H4 (cell line): ENCODE measurements at places on chromosomes 13 and 19.

DNA sequence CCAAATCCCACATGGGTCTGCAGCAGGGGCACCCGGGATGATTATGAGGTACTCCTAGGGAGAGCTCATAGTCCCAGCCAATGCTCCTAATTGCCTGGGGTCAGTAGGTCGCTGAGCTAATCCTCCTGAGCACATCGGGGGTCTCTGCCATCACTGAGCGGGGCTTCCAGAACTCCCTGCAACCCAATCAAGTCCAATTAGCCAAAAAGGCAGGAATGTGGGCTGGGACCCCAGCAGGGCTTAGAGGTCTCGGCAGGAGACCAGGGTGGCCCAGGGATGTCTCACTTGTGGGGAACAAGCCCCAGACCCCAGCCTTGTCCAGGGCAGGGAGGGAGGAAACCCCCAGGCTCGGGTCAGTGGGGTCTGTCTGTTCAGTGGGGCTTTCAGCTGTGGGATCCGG is 17.1 kb upstream of the CPAMD8 start:
- no peak for DNase-seq

GRCh38 chr13:41139296-41139966 is 6.8 kb upstream of the KBTBD6 start:
- DNase-seq = no peak

DNA sequence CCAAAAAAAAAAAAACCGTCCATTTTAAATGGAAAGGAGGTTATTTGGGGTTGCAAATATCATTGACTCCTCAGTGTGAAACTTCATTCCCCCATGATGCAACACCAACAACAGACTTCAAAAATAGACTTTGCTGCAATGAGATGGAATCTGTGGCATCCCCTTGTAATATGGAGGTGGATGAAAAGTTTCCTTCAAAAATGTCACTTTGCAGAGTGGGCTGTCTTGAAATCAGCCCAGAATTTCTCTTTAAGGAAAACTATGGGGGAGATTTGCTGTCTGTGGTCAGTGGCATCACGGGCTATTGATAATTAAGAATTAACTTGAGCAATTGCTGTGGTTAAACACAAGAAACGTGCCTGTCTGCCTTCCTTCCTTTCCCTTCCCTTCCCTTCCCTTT is 1.5 kb downstream of the GPR18 start:
- DNase-seq = no peak

GRCh38 chr19:45922281-45922680 is 7.7 kb upstream of the NANOS2 start:
- no peak for DNase-seq

DNA sequence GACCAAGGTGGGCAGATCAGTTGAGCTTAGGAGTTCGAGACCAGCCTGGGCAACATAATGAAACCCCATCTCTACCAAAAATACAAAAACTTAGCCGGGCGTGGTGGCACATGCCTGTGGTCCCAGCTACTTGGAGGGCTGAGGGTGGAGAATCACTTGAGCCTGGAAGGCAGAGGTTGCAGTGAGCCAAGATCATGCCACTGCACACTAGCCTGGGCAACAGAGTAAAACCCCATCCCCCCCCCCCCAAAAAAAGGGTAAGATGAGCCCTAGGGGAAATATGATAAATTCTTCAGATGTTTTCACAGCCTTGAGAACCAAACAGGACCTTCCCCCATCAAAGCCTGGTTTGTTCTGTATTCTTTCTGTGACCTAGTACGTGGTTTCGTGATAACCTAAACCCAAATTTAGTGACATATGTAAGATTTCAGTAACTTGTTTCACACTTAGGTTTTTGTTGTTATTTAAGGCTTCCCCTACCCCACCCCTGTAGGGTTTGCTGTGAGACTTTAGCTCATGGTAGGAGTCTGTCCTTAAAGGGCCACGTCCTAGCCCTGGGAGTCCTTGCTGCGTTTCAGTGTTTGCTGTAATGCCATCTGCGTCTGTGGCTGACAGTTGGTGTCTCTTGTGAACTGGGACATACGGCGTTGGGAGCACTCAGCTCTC is 49.6 kb downstream of the MYO9B start:
- DNase-seq = no peak

DNA sequence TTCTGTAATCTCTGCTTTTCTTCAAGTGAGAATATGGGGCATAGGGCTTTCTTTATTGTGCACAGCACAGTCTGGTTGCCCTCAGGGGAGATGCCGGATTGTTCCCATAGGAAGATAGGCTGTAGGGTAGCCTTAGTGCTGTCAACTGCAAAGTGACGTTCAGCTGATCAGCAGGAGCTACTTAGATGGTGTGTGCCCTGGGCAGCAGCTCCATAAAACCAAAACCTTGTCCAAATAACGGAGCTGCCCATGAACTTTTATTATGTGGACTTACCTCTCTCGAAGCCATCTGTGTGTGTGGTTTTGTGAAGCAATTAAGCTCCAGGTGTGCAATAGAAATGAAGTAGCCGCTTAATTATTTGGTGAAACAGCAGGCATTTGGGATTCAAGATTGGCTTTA is 120.0 kb upstream of the RNF113B start:
- DNase-seq = no peak

- no peak for DNase-seq
Observed at GRCh38 chr19:49333418-49333805, 1.8 kb upstream of the CD37 start.
